NCI-H524 (cell line): ENCODE measurements at places on chromosomes 11 and 22.
A peak's percentile ranks its signal among the peaks of the same experiment; 100 is the strongest.

DNA sequence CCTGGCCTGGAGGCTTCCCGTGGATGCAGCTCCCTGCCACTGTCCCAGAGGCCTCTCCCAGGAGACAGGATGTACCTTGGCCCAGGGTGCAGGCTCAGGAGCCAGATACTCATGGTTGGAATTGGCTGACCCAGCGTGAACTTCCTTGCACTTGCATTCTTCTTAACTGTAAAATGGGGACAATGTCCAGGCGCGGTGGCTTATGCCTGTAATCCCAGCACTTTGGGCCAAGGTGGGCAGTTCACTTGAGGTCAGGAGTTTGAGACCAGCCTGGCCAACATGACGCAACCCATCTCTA lies 20.1 kb upstream of the ST3GAL4 start:
- no peak for DNase-seq

- peak; percentile 92 for DNase-seq
Observed at GRCh38 chr11:115886422-115886733, 382.2 kb upstream of the CADM1 start.

DNA sequence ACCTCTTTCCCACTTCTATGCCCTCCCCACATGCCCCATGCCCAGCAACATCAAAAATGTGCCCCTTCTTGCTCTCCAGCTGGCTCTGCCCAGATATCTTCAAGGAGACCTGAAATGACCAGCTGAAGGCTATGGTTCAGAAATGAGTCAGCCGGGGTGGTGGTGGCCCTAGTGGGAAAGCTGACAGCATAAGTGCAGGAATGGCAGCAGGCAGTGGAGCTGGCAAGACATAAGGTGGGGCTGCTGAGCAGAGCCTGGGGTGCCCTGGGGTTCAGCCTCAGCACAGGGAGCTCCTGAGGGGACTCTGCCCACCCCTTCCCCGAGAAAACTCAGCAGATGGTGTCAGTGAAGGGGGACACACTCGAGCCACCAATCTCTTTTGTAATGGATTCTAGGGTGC lies 593.4 kb downstream of the BUD13 start:
- no peak for DNase-seq

- no peak for DNase-seq
Observed at GRCh38 chr11:86513746-86514373, 139.2 kb downstream of the CCDC81 start.

- DNase-seq = no peak
Observed at GRCh38 chr11:71140206-71140919, 112.0 kb downstream of the SHANK2 start.

GRCh38 chr11:69360606-69361005 lies 66.7 kb downstream of the MYEOV start:
- no peak for DNase-seq

DNA sequence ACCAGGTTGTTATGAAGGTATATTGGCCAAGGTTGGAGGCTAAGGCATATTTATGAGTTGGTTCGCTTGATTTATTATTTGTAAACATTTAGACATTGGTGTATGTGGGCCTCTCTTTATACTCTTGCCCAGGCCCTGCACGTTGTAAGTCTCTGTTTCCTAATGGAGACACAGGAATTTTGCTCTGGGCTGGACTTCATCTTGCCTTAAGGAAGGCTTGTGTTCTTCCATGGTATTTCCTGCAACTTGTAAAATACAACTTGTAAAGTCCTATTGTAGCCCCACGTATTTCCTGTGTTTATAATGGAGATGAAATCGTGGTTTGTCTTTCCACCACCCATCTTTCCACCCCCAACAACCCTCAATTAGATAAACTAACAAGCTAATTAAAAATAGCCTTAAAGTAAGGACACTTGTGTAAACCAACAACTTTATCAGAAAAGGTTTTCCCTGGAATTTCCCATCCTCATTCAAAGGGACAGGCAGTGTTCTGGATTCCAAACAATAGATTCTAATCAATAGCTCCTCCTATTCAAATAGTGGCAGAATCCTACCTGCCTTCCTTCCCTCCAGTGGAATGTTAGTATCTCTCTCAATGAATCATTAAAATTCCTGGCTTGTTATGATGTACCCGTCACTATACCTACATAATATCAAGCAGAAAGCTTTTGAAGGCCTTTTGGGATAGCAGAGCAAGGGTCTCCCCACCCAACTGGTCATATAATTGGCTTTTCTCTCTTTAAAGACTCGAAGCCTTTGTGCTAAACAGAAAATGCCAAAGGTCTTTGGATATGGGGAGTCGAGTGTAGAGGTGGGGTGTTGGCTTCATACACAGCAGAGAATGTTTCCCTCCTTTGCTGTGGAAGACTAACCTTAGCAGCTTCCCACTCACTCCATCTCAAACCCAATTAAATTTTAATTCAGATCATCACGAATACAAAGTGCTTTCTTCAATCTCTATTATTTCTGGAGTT lies 77.1 kb downstream of the UBASH3B start:
- no peak for DNase-seq

- DNase-seq = no peak
Observed at GRCh38 chr22:19520007-19520406, 4.2 kb downstream of the CLDN5 start.

DNA sequence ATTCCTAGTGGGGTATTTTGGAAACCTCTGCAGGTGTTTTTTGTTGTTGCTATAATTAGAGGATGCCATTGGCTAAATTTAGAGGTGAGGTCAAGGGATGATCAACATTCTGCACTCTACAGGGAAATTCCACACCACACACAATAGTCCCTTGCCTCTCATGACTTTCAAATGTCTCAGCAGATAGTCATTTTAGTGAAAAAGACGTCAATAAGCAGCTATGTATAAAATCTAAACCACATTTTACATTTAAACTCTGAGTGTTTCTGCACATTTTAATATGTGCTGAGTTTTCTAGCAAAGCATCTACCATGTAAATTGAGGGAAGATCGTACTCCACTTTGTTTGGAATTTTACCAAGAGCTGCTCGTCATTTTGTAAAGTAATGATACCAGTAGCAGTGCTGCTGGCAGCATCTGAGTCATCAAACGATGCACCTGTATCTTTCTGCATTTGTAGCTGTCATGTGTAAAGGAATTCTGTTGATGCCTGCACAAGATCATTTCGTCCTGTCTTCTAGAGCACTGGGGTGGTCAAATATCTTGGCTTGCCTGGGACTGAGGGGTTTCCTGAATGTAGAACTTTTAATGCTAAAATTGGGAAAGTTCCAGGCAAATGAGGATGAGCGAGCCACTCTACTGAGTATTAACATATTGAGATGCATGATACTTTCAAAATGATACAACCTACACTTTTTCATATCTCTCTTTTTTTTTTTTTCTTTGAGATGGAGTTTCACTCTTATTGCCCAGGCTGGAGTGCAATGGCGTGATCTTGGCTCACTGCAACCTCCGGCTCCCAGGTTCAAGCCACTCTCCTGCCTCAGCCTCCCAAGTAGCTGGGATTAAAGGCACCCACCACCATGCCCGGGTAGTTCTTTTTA lies 414.5 kb upstream of the SYN3 start:
- no peak for DNase-seq

- DNase-seq = no peak
Observed at GRCh38 chr22:27242917-27243589, 558.5 kb downstream of the MN1 start.

- no peak for DNase-seq
Observed at GRCh38 chr11:65445101-65445603, 22.6 kb downstream of the NEAT1 start.

DNA sequence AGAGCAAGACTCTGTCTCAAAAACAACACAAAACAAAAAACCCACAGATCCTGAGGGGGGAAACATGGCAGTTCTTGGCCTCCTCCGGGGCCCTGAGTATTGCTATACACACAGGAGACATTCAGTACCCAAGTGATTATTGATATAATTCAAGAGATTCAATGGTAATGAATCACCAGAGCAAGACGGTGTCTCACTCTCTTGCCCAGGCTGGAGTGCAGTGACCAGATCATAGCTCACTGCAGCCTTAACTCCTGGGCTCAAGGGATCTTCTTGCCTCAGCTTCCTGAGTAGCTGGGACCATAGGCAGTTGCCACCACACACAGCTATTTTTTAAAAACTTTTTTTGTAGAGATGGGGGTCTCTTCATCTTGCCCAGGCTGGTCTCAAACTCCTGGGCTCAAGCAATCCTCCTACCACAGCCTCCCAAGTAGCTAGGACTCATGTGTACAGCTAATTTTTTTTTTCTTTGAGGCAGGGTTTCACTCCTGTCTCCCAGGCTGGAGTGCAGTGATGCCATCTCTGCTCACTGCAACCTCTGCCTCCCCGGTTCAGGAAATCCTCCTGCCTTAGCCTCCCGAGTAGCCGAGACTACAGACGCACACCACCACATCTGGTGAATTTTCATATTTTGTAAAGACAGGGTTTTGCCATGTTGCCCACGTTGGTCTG lies 21.8 kb upstream of the PIK3C2A start:
- no peak for DNase-seq

GRCh38 chr22:30381264-30381663 lies 5.9 kb downstream of the RNF215 start:
- no peak for DNase-seq

DNA sequence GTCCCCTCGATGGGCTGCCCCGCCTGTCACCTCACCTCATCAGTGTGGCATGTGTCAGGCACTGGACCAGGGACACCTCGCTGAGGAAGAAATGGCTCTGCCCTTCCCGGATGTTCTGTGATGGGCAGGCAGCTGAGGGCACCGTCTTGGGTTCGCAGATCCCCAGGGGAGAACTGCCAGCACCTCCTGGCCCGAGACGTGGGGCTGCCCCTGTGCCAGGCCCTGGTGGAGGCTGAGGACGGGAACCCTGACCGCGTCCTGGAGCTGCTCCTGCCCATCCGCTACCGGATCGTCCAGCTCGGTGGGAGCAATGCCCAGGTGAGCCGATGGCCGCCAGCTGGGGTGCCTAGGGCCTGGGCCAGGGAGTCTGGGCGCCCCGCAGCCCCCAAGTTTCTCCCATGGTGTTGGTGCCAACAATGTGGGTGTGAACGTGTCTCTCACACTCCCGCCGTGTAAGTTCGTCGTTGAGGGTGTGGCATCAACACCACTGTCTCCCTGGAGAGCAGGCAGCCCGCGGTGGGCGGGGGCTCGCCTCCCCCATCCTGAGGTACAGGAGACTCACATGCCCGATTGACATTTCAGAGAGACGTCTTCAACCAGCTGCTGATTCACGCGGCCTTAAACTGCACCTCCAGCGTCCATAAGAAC lies 7.3 kb upstream of the GTSE1 start:
- no peak for DNase-seq

- DNase-seq = no peak
Observed at GRCh38 chr11:76603202-76603601, 67.3 kb downstream of the LRRC32 start.

- DNase-seq = no peak
Observed at GRCh38 chr11:2445746-2446551, 1.1 kb downstream of the KCNQ1 start.

DNA sequence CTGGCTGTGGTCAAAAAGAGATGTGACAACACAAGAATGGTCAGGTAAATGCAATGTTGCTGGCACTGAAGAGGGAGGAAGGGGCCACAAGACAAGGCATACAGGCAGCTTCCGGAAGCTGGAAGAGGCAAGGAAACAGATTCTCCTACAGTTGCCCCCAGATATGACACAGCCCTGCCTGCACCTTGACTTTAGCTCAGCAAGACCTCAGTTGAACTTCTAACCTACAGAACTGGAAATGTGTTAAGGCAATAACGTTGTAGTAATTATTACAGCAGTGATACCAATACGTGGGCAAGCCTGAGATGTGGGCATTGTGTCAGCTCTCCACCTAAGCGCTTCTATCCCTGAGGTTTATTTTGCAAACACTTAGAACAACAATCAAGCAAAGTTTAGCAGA lies 4.2 kb upstream of the KIAA0930 start:
- no peak for DNase-seq

- no peak for DNase-seq
Observed at GRCh38 chr11:68710409-68710808, 26.1 kb downstream of the GAL start.

GRCh38 chr11:91470656-91471055 lies 754.0 kb upstream of the FAT3 start:
- no peak for DNase-seq

DNA sequence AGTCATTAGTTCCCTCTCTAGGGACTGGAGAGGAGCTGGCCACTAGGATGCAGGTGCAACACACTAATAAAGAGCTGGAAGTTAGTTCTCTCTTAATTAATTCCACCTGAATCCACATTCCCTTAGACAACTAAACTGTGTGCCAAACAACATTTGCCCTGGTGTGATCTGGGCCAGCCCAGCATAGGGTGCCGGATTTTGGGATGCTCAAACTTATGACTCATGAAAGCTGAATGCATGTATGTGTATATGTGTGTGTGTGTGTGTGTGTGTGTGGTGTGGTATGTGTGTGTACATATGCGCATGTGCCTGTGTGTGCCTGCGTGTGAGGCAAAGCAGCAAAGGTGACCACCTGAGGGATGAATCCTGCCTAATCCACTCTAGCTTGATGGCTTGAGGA lies 110.7 kb downstream of the EHF start:
- DNase-seq = no peak

DNA sequence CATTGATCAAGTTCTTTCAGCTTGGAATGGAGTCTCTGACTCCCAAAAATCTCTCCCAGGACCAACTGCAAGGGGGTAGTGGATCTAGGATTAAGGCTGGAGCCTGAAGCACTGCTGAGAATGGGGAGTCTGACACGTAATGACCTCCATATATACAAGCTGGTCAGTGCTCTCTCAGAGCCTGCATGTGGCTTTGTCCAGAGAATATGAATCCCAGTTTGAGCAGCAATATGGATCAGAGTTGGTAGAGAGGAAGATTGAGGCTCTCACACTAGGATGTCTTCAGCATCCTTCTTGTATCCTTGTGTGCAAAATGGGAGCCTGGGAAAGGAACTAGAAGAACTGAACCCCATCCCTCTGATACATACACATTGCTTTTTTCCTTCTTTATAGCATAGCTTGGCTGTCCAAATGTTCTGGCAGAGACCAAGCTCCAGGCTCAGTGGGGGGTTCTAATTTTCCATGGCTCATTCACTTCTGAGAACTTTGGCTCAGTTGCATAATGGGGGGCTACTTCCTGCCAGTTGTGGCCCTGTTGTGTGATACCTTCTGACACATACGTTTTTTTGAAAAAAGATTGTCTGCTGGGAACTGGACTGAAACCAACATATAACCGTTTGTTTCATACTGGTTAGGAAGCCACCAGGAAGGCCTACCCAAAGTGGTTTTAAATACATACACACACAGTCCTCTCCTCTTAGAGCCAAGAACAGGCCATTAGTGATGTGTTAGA lies 138.2 kb downstream of the ETS1 start:
- no peak for DNase-seq
